KBM-7 (cell line): ENCODE measurements at places on chromosomes 16 and 17.

GRCh38 chr17:60106340-60107059 is 27.8 kb upstream of the HEATR6 start:
- no peak for DNase-seq

DNA sequence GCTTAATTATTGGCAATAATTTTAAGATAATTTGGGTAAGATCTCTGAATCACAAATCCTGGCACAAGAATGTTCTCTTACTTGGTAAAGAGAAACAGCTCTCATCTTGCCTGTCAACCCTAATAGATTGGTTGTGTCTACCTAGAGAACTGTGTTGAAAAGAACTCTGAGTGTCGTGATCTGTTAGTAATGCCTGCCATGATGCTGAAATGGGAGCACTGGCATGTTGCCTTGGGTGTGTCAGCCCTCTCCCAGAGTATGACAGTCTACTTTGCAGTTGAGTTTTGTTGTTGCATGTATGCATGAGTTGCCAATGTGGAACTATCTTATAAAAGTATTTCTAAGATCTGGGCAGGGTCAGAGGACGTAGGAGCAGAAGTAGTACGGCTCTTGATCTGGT is 221.4 kb downstream of the MAF start:
- DNase-seq = no peak

DNA sequence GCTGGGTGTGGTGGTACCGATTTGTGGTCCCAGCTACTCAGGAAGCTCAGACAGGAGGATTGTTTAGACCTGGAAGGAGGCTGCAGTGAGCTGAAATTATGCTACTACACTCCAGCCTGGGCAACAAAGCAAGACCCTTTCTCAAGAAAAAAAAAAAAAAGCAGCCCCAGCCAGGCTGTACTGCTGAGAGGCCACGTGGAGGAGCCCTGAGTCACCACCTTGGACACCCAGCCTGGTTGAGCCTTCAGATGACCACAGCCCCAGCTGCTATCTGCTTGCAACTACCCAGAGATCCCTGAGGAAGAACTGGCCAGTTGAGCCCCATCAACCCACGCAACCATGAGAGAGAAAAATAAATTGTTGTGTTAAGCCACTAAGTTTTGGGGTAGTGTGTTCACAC is 23.6 kb upstream of the GPRC5C start:
- DNase-seq = no peak

- DNase-seq = no peak
Observed at GRCh38 chr16:75219838-75220237, 1.1 kb downstream of the CTRB1 start.

DNA sequence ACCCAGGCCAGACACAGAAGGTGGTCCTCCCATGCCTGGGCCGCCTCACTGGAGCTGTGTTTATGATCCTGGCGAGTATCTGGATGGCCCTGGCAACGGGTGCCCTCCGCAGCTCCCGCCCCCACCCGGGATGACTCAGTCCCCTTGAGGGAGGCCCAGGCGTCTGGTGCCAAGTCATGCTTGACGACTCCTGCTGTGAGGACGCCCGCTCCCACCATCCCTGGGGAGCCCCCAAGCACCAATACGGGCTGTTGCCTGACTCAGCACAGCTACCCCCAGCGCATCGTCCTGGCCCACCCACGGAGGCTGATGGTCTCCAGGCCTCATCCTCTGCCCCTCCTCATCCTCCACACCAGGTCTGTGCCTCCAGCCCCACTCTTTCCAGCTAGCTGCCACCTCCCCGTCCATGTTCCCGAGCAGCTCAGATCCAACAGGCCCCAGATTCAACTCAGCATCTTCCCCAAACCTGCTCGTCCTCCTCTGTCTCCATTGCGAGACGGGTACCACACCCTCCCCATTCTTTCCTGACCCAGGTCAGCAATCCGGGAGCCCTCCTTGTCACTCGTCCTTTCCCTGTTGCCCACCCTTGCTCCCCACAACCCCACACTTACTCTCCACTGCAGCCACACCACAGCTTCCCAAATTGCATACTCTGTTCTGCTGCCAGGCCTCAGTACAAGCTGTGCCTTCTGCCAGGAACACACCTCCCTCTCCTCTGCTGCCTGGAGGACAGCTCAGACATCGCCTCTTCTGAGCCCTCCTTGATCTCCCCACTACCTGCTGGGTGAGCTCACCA is 2.6 kb downstream of the CAMKK1 start:
- DNase-seq = peak; percentile 50

GRCh38 chr17:75552425-75553294 is 27.2 kb downstream of the LLGL2 start:
- DNase-seq = no peak

- DNase-seq = no peak
Observed at GRCh38 chr17:79286440-79286839, 211.8 kb downstream of the ENGASE start.

DNA sequence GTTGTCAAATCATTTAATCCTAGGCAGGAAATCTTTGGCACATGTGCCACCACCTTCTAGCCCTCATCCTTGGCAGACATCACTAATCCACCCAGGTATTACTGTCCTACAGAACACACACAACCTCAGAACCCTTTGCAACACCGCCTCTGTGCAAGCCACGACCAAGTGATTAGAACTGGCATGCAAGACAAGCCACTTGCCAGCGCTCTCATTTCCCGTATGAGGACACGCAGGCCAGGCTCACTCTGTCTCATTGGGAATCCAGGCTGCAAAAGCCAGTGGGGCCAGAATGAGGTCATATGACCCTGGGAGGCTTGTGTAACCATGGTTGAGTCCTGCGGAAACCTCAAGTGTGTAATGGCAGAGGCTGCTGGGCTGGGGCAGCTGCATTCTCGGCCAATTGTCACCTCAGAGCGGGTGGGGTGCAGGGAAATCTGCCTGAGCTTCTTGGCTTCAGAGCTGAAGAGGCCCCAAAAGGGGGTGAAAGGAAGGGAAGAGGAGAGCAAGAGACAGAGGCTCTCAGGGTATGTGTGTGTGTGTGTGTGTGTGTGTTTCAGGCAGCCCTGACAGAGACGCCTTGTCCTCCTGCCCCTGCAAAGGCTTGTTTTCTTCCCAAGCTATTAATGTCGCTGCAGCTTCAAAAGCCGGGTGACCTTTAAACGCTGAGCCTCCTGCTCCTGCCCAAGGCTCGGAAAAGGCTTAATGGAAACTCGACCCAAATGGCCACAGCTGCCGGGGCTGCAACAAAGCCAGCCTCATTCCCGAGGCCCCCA is 43.2 kb upstream of the MRPS23 start:
- DNase-seq = peak; percentile 80

GRCh38 chr17:14815079-14815478 is 450.0 kb downstream of the PMP22 start:
- no peak for DNase-seq

GRCh38 chr17:72955391-72956140 is 136.9 kb downstream of the SLC39A11 start:
- no peak for DNase-seq

- no peak for DNase-seq
Observed at GRCh38 chr16:4016005-4016352, 100.3 kb downstream of the ADCY9 start.

DNA sequence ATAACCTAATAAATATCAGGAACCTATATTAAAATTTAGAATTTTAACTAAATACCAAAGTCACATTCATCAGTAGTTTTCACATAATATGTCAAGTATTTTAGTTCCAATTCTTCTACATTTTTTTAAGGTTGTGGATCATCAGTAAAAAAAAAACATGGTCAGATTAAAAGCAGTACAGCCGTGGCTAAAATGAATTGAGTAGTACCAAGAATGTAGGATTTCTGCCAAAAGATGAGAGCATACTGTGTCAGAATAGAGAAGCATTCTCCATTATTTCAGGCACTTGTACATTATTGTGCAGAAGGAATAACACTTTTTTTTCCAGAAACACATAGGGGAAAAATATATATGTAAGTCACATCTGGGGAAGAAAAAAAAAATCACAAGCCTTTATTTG is 1176.1 kb downstream of the CDH11 start:
- no peak for DNase-seq

DNA sequence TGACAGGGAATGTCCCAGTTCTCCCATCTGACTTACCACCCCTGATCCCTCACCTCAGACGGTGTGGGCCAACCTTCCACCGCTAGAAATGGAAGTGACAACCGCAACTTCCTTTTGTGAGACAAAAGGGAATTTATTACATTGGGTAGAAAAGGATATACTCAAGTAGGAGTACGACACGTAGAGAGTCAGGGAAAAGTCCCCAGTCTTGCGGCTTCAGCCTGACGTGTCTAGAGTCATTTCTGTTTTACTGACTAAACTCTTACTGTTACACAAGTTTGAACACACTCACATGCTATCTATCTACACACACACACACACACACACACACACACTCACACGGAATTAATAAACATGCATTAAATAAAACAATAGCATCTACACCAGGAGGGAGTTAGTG is 178.9 kb downstream of the COPRS start:
- DNase-seq = peak; percentile 76

GRCh38 chr17:61081959-61082358 is 317.7 kb upstream of the TBX2 start:
- no peak for DNase-seq

DNA sequence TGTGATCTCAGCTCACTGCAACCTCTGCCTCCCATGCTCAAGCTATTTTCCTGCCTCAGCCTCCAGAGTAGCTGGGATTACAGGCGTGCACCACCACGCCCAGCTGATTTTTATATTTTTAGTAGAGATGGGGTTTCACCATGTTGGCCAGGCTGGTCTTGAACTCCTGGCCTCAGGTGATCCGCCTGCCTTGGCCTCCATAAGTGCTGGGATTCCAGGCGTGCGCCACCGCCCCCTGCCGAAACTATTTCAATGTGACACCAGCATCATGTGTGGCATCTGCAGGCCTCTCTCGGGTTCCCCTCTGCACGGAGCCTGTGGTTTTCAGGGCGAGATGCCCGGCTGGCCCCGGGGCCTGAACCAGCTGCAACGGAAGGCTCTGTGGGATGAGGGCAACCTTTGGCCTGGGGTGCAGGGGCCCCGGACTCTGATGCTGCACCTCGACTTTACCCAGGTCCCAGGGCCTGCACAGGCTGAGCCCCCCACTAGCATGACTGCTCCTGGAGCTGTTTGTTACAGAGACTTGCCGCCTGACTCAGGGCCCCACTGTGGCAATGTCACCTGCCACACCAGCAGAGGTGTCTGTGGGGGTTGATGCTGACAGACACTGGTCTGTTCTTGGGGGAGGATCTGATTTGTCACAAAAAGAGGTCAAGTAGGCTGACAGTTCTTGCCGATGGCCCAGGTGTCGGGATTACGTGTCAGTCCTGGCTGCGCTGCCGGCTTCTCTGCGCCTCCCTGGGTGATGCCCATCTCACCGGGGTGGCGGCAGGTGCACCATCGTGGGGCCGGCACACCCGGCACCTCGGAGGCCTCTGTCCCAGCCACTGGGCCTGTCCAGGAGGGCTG is 8.6 kb upstream of the TEX19 start:
- DNase-seq = peak; percentile 81

DNA sequence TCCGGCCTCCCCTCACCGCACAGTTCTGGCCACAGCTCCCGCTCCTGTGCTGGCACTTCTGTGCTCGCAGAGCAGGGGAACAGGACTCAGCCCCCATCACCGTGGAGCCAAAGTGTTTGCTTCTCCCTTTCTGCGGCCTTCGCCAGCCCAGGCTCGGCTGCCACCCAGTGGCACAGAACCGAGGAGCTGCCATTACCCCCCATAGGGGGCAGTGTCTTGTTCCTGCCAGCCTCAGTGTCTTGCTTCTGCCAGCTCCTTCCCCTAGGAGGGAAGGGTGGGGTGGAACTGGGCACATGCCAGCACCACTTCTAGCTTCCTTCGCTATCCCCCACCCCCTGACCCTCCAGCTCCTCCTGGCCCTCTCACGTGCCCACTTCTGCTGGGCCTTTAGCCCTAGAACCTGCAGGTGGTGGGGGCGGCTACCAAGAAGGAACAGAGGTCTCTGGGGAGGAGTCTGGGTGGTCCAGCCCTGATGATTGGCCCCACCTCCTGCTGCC is 645 bp upstream of the ELMO3 start:
- DNase-seq = peak; percentile 41

- peak; percentile 91 for DNase-seq
Observed at GRCh38 chr17:74742153-74742515, 5.1 kb downstream of the RAB37 start.

DNA sequence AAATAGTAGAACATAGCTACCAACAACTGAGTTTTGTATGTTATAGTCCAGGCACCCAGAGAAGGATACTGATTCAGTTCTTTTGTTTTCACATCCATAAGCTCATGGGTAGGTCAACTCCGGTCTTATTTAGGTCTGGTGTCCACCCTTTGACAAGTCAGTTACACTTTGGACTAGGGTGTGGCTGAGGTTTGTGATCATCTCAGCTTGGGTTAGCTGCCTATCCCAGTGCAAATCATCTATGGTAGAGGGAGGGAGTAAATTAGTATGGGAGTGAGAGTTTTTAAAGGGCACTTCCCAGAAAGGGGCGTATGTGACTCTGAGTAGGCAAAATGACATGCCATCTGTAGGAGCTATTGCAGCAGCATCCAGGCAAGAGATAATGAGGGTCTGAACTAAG is 66.1 kb downstream of the TANC2 start:
- no peak for DNase-seq

DNA sequence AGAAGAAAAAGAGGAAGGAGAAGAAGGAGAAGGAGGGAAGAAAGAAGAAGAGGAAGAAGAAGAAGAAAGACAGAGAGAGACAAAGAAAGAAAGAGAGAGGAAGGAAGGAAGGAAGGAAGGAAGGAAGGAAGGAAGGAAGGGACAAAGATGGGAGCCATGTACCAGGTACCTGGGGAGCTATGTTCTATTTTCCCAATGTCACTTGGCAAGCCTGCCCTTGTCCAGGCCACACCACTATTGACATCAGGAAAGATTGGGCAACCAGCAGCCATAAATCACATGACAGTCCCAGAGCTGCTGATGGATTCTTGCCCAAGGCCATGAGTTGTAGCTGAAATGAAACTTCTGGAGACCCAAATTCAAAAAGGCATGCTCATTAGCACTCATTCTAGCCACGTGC is 2.7 kb upstream of the CES1 start:
- DNase-seq = no peak

GRCh38 chr17:39107155-39107554 is 44.3 kb downstream of the PLXDC1 start:
- DNase-seq = no peak

DNA sequence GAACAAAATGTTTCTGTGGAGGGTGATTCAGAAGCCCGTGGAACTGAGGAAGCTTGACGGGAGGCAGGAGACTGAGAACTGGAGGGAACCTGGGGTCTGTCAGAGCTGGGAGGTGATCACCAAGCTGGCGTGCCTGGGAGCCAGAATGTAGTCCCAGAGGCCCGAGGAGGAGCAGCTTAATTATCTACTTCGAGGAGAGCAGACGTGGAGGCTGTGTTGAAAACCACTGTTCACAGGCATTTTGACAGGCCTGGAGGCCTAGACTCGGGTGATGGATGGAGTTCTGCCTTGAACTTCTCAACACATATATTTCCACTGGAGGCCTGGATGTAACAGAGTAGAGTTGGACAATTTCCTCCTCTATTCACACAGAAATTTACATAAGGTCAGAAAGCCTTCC is 177.7 kb upstream of the SALL1 start:
- DNase-seq = no peak

GRCh38 chr17:2631211-2631610 is 37.8 kb downstream of the PAFAH1B1 start:
- no peak for DNase-seq
